Stimulated activated CD8-positive, alpha-beta memory T cell treated with anti-CD3 and anti-CD28 coated beads, Interleukin-15, amount 100 ng/mL, for 1 hour (primary cell): ENCODE measurements at places on chromosomes 13 and 19.

- no peak for DNase-seq
These were observed 29.9 kb downstream of the RGCC start for GRCh38 chr13:41487222-41487621.

- DNase-seq = no peak
These were observed 30.0 kb downstream of the FLT1 start for GRCh38 chr13:28464861-28465460.

DNA sequence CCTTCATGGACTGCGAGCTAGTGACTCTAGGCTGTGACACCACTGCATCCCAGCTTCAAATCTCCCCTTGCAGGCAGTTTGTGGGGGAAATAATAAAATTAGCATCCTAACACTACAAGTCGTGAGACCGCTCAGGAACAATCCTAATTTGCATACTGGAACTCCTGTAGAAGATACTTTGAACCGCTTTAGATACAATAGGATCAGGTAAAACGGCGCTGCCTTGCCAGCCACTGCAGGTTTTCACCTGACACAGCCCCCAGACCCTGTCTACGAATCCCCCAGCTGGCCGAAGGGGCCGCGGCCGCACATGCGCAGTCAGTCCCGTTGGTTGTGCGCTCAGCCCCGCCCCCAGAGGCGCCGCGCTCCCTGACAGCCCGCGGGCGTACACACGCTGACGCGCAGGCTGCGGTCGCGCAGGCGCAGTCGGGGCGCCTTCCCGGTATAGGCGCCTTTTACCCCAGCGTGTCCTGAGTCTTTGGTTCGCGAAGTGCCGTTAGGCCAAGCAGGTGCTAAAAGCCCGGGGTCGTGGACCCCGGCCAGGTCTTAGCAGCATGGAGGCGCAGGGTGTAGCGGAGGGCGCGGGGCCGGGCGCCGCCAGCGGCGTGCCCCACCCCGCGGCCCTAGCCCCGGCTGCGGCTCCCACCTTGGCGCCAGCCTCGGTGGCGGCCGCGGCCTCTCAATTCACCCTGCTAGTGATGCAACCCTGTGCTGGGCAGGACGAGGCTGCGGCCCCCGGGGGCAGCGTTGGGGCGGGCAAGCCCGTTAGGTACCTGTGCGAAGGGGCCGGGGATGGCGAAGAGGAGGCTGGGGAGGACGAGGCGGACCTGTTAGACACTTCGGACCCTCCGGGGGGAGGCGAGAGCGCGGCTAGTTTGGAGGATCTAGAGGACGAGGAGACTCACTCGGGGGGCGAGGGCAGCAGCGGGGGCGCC is at the start of gene RFXAP:
TSS of gene RFXAP (plus strand) at position 419 of the 935 bp plus-strand sequence. CDS start at position 555, 136 bp downstream.
- peak; percentile 80 for DNase-seq

GRCh38 chr13:43444081-43444480 is 342.7 kb downstream of the ENOX1 start:
- no peak for DNase-seq

DNA sequence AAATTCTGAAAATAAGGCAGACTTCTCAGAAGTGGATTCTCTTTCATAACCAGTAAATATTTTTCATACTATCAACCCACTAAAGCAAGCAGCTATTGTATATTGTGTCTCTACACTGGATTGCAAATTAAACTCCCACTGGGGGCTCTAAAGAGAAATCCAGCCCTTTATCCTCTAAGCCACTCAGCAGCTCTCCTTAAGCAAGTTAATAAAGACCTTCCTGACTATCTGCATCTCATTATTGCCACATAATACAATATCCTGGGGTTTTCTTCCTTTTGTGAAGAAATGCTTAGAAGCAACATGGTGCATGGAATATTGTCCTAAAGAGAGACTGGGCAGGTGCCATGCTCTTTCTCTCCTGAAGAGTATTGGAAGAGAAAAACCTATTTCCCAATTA is 521.3 kb downstream of the MYO16 start:
- DNase-seq = no peak

DNA sequence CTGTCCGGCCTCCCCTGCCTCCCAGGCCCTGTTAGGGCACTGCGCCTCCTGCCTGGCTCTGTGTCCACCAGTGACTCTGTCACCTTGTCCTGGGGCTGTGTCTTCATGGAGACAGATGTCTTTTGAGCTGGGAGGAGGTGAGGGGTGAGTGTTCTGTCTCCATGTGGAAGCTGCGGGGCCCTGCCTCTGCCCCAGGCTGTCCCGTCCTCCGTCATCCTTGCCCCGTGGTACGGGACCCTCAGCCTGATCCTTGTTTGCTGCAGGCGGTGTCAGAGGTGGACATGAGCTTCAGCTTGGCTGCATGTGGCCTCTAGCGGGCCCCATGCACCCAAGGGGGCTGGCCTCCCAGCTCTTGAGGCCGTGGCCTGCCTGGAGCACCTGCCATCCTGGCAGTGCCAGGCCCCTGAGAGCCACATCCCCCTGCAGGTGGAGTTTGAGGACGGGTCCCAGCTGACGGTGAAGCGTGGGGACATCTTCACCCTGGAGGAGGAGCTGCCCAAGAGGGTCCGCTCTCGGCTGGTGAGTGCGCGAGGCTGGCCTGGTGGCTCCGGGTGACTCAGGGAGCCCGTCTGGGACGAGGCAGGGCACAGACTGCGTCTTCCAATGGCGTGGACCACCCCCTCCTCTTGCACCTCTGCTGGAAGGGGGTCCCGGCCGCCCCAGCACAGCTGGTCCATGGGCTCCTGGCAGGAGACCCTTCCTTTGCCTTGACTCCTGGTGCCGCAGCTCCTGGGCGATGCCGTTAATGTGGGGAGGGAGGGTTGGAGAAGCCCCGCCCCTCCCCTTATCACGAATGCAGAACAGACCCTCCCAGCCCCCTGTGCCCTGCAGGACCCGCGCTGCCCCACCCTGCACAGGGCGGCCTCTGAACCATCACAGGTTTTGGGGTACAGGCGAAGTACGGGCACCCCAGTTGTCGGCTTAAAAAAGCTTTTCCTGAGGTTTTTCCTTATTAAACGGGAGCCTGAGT is 181.3 kb downstream of the KDM4B start:
- DNase-seq = no peak

DNA sequence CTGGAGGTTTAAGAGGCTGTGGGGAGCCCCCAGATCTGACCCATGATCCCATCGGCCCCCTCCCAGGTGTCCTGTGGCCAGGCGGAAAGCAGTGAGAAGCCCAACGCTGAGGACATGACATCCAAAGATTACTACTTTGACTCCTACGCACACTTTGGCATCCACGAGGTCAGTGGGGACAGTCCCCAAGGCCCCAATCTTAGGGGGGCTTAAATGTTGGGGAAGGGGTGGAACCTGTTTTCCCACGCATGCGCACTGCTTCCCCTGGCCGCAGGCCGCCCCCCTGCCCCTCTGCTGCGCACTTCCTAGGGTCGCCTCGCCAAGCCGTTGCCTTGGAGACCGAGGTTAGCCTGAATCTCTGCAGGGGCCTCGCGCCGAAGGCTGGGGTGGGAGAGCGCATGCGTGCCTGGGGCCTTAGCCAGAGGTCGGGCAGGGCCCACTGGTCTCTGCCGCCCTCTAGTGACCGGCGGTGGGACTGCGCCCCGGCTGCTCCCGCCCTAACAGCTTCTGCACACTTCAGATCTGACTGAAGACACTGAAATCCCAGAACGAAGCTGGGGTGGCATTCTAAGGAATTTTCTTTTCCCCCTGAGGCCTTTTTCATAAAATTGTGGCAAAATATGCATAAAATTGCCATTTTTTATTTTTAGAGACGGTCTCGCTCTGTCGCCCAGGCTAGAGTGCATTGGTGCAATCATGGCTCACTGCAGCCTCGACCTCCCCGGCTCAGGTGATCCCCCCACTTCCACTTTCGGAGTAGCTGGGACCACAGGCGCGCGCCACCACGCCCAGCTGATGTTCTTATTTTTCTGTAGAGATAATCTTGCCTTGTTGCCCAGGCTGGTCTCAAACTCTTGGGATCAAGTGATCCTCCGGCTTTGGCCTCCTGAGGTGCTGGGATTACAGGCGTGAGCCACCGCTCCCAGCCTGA is 3.6 kb downstream of the PRMT1 start:
- DNase-seq = peak; percentile 94

DNA sequence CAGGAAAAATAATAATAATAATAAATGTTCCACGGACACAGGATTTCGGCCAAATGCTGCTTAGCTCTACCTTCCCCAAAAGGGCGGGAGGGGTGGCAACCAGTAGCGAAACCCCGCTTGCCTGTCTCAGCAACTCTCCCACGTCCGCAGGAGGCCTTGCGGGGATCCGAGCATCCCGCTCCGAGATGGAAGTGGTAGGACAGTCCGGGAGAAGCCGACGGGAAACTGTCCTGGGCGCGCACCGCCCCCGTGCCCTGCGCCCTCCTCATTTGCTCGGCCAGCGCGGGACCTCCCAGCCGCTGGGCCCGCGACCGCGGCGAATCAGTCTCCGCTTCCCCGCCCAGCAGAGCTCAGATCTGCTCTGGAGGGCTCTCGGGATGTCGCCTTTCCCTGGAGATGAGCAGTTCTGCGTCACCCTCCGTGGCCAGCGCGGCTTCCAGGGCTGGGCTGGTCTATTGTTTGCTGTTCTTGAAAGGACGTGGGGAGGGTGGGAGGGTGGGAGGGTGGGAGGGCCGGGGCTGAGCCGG is 48.9 kb upstream of the PABPC3 start:
- no peak for DNase-seq

DNA sequence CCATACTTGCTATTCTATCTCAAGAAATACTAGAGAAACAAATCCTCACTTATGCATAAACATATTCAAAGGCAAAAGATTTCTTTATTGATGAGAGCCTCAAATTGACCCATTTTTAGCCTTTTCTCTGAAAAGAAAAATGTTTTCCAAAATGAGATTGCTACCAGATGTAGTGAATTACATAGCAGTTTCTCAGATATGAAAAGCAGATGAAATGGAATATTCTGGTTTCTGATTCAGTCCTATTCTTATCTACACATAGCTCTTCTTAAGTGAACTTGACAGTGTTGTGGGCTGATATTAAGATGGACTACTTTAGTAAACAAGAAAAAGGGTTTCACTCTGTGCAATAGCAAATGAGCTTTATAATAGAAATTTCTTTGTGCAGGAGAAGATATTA is 183.5 kb downstream of the DNAJC15 start:
- no peak for DNase-seq

DNA sequence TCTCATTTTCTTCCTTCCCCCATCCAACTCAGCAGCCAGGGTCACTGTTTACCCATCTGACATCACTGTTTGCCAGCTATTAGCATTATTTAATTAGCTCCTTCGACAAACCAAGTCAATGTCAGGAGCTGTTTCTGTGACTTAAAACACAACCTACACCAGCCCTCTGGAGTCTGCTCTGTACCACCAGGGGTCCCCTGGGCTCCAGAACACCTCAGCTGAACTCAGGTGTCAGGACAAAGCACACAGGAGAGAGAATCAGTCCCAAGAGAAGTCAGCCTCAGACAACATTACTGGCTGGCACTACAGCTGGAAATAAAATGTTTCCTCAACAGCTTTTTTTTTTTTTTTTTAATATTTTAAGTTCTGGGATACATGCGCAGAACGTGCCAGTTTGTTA is 45.1 kb downstream of the DCLK1 start:
- no peak for DNase-seq

- no peak for DNase-seq
These were observed 18.9 kb upstream of the FOSB start for GRCh38 chr19:45448887-45449299.

DNA sequence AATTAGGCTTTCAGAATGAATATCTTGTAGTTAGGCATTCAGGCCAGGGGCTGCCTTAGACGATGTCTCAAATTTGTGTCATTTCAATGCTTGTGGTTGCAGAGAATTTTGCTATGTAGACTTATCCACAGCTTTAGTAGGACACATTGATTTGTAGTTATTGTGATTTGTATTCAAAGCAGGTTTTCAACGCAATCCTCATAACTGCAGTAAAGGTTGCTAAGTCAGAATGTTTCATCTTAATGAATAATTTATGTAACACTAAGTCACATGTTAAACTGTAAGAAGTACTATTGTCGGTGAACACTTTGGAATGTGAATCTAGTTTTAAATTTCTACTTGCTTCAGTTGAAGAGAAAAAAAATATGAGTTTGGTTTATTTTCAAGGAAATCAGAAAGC is 1117.2 kb upstream of the SPRY2 start:
- no peak for DNase-seq

- no peak for DNase-seq
These were observed 198.8 kb downstream of the MYO16 start for GRCh38 chr13:108828086-108828815.

DNA sequence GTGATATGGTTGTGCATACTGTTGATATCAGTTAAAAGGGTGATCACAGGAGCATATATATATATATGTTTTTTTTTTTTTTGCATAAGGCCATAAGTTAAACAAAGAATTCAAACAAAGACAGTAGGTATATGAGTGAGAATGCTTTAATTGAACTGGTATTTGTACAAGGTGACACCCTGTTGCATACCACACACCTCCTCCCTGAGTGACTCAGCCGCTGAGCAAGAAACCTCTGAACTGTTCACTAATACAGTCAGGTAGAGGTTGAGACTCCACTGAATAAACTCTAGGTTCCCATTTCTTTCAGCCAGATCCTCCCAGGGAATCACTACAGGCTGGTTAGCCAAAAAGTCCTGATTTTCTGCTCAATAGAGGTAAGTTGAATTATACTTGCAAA is at the start of gene SCEL:
TSS of gene SCEL (plus strand) at position 259 of the 400 bp plus-strand sequence. CDS start 20,170 bp downstream, outside the sequence.
- DNase-seq = no peak

GRCh38 chr19:14782626-14783409 is 4.5 kb upstream of the ADGRE2 start:
- DNase-seq = no peak

GRCh38 chr13:44764302-44764692 is 188.2 kb upstream of the TSC22D1 start:
- DNase-seq = no peak

- DNase-seq = no peak
These were observed 9.2 kb downstream of the MRPS12 start for GRCh38 chr19:38939957-38940356.

- DNase-seq = no peak
These were observed 32.7 kb downstream of the VSTM1 start for GRCh38 chr19:54030895-54031586.

GRCh38 chr13:35566340-35566739 is 89.9 kb upstream of the MAB21L1 start:
- DNase-seq = no peak

- DNase-seq = peak; percentile 20
These were observed 5.7 kb downstream of the ATP4A start for GRCh38 chr19:35557539-35558399.

GRCh38 chr19:52748336-52748950 is 13.6 kb upstream of the ZNF611 start:
- DNase-seq = no peak

DNA sequence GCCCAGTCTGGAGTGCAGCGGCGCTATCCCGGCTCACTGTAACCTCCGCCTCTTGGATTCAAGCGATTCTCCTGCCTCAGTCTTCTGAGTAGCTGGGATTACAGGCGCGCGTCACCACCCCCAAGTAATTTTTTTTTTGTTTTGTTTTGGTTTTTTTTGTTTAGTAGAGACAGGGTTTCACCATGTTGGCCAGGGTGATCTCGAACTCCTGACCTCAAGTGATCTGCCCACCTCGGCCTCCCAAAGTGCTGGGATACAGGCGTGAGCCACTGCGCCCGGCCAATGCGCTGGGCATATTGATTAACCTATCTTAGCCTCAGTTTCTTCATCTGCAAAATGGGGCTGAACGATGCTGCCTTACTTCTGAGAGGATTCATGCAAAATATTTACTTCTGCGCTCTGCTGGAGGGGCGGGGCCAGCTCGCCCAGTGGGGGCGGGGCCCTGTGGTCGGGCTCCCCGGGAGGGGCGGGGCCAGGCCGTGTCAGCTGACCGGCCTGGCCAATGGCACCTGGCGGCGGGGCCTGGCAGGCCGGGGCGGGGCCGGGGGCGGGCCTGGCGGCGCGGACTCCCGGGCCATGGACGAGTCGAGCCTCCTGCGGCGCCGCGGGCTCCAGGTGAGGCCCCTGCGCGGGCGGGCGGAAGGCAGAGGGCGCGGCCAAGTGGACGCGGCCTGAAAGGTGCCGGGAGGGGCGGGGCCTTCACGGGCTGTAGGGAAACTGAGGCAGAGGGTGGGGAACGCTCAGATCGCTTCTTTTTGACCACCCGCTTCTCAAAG is at the start of gene MAST3:
TSS of gene MAST3 (plus strand) at position 562 of the 776 bp plus-strand sequence. CDS start at position 577, 15 bp downstream.
- DNase-seq = peak; percentile 74
